Activated naive CD4-positive, alpha-beta T cell treated with anti-CD3 and anti-CD28 coated beads, Interleukin-2, amount 10 ng/mL, durations not matched to agents 7 days and 5 days (primary cell): ENCODE measurements at places on chromosomes 7 and 10.

DNA sequence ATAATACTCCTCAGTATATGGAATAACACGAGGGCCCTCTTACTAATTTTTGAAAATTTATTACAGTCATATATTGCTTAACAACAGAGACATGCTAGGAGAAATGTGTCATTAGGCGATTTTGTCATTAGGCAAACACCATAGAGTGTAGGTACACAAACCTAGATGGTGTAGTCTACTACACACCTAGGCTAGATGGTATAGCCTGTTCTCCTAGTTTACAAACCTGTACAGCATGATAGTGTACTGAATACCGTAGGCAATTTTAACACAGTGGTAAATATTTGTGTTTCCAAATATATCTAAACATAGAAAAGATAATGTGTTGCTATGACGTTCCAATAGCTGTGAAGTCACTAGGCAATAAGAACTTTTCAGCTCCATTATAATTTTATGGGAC lies 12.8 kb downstream of the OR2F1 start:
- DNase-seq: no peak
- no peaks in the 10 kb centered on the region for H3K36me3 ChIP-seq
- H3K27ac ChIP-seq: no peak overlapping the region
- no peak overlapping the region for H3K4me3 ChIP-seq

DNA sequence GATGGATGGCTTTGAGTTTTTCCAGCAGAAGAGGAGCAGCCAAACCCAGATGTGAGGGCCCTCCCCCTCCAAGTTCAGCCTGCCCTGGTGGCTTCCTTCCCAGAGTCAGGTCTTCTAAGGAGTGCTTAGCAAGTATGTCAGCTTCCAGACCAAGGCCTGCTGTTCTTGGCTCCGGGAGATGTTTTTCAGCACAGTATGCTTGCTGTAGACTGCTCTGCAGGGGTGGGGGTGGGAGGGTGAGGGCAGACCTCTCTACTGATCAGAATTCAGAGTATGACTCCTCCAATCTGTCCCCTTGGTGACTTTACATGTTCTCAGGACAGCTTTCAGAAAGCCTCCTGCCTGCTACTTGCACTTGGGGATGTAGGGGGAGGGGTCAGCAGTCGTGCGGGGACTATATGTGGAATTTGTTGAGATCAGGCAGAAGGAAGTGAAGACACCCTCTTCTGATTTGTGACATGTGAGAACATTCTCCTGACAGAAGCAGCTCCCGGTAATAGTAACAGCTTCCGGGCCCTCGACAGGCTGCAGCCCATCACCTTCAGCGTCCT lies 516.4 kb upstream of the ZMIZ1 start:
- H3K36me3 ChIP-seq: no peaks in the 10 kb centered on the region
- no peaks in the 10 kb centered on the region for H3K4me1 ChIP-seq
- peaks cover 32% of the 10 kb centered on the region for H3K27me3 ChIP-seq
- H3K27ac ChIP-seq: no peak overlapping the region
- DNase-seq: no peak
- no peak overlapping the region for H3K4me3 ChIP-seq

- peaks cover 57% of the 10 kb centered on the region for H3K4me1 ChIP-seq
- no peak overlapping the region for H3K4me3 ChIP-seq
- H3K36me3 ChIP-seq: no peaks in the 10 kb centered on the region
- peaks cover 7% of the 10 kb centered on the region for H3K27me3 ChIP-seq
- H3K27ac ChIP-seq: no peak overlapping the region
Measured at GRCh38 chr10:73954737-73955136, 43.2 kb upstream of the VCL start.

DNA sequence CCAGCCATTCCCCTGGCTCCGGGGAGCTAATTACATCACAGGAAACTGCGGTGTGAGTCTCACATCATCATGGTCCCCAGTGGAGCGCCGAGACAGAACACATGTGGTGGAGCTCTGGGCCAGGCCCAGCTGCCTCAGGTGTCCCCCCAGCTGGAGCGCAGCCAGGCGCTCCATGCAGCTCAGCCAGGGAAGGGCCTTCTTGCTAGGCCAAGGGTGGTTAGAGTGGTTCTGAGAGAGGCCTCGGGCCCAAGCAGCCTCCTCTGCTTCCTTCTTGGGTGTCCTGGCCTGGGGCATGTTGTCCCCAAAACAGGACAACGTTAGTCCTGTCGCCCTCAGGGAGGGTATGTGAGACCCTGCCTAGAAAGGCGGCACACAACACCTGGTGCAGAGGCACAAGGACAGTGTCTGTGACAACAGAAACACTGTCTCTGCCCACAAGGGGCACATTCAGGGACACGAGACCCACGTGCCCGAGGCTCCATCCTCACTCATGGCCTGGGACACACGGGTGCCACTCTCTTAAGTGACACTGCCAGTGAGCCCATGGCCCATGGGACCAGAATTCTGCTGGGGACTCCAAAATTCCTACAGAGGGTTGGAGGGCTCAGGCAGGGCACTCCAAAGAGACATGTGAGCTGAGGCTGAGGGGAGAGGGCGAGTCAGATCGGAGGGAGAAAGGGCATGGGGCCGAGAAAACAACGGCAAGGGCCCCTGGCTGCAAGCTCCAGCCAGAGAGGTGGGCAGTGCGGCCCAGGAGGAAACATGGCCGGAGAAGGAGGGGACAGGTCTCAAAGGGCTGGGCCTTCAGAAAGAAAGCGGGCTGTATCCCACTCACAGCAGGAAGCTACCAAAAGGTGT lies 37.0 kb upstream of the RET start:
- no peak overlapping the region for H3K27ac ChIP-seq
- H3K27me3 ChIP-seq: no peaks in the 10 kb centered on the region
- H3K4me1 ChIP-seq: no peaks in the 10 kb centered on the region
- no peak for DNase-seq

GRCh38 chr7:109997837-109998236 lies 1093.1 kb upstream of the LRRN3 start:
- H3K36me3 ChIP-seq: no peaks in the 10 kb centered on the region
- no peak for DNase-seq
- no peak overlapping the region for H3K4me3 ChIP-seq
- H3K27ac ChIP-seq: no peak overlapping the region
- no peaks in the 10 kb centered on the region for H3K27me3 ChIP-seq

- DNase-seq: no peak
- peaks cover 12% of the 10 kb centered on the region for H3K27me3 ChIP-seq
- H3K36me3 ChIP-seq: no peaks in the 10 kb centered on the region
- H3K4me1 ChIP-seq: no peaks in the 10 kb centered on the region
- no peak overlapping the region for H3K4me3 ChIP-seq
Measured at GRCh38 chr10:96263176-96263575, 8.2 kb downstream of the BLNK start.

- H3K27ac ChIP-seq: no peak overlapping the region
- no peaks in the 10 kb centered on the region for H3K27me3 ChIP-seq
- no peak for DNase-seq
Measured at GRCh38 chr10:24132741-24133140, 76.2 kb upstream of the KIAA1217 start.

DNA sequence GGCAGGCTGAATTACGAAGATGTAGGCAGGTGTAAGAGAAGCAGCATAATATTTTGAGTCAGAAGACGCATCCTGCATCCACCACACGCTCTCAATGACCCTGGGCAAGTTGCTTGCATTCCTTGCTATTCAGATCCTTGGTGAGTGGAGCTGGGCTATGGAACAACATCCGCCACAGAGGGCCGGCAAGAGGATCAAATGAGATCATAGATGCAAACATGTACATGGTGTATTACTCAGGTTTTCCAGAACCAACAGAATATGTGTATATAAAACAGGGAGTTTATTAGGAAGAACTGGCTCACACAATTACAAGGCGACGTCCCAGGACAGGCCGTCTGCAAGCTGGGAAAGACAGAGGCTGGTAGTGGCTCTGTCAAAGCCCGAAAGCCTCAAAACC lies 51.5 kb downstream of the ADAM12 start:
- no peak overlapping the region for H3K4me3 ChIP-seq
- H3K27me3 ChIP-seq: no peaks in the 10 kb centered on the region
- H3K27ac ChIP-seq: no peak overlapping the region
- no peaks in the 10 kb centered on the region for H3K36me3 ChIP-seq
- no peaks in the 10 kb centered on the region for H3K4me1 ChIP-seq

DNA sequence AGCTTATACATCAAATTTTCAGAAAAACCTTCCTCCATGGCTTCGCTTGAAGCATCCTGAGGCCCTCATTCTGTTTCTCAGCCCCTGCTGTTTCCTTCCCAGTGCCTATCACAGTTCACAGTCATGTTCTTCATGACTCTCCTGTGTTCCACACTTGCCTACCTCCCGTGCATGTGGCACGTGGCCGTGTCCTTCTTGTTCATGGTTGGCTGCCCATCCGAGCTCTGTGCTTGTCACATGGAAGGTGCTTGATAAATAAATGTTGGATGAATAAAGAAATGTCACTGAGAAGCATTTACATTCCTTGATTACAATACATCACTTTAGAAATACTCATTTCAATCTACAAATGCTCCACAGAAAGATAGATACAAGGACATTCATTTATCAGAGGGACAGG lies 23.7 kb upstream of the EGFR start:
- peaks cover 13% of the 10 kb centered on the region for H3K4me1 ChIP-seq
- no peak for DNase-seq
- H3K36me3 ChIP-seq: no peaks in the 10 kb centered on the region

- no peaks in the 10 kb centered on the region for H3K36me3 ChIP-seq
- H3K27ac ChIP-seq: no peak overlapping the region
- H3K4me3 ChIP-seq: no peak overlapping the region
- DNase-seq: no peak
- H3K27me3 ChIP-seq: peaks cover 19% of the 10 kb centered on the region
Measured at GRCh38 chr7:55026086-55026790, 7.4 kb downstream of the EGFR start.

- H3K4me1 ChIP-seq: peaks cover 8% of the 10 kb centered on the region
- H3K27me3 ChIP-seq: peaks cover 90% of the 10 kb centered on the region
- no peak within 1 kb of the TSS for H3K27ac ChIP-seq
- no peaks in the 10 kb centered on the region for H3K36me3 ChIP-seq
- DNase-seq: no peak
Measured at GRCh38 chr10:98030093-98030821, at the start of gene CRTAC1. CRTAC1 (minus strand) TSS chr10:98030621; CDS start chr10:98030472, 149 bp downstream.

DNA sequence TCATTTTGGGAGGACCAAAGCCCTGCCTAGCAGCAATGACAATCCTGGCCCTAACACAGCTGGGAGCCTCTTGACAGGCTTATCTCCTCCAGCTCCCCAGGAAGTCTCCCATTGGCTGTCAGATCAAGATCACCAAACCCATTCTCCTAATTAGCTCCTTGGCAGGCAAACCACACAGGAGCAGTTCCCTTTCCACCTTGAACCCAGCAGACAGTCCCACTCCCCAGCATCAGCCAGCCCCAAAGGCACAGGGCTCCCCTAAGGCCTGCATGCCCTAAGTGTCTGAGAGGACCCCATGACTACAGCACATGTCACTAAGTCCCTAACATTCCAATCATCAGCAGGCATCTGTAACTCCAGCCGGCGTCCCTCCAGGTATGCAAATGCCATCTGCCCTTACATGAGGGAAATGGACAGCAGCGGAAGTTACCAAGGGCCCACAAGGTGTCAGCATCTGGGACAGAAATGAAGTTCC lies 348.5 kb downstream of the KCNMA1 start:
- no peak overlapping the region for H3K27ac ChIP-seq
- H3K36me3 ChIP-seq: no peaks in the 10 kb centered on the region
- H3K4me1 ChIP-seq: no peaks in the 10 kb centered on the region
- peaks cover 5% of the 10 kb centered on the region for H3K27me3 ChIP-seq
- DNase-seq: no peak

DNA sequence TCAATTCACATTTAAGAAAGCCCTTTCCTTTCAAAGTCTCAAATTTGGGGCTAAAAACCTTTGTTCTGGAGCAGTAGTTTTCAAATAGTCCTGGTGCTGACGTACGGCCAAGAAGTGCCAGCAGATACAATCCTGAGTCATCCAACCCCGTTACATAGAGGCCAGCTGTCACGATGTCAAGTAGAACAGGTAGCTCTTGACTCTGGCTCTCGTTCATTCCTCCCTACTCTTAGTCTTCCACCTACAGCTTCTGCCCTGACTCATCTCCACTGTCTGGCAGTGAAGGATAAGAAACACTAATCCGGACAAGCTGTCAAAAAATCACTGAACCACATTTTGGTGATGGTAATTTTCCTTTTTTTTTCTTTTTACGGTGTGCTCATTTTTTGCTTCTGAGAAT lies 132.4 kb upstream of the PTN start:
- no peak overlapping the region for H3K27ac ChIP-seq
- DNase-seq: no peak
- no peak overlapping the region for H3K4me3 ChIP-seq
- no peaks in the 10 kb centered on the region for H3K36me3 ChIP-seq
- H3K4me1 ChIP-seq: no peaks in the 10 kb centered on the region

- no peaks in the 10 kb centered on the region for H3K27me3 ChIP-seq
- no peak overlapping the region for H3K27ac ChIP-seq
- DNase-seq: no peak
- no peaks in the 10 kb centered on the region for H3K36me3 ChIP-seq
- no peaks in the 10 kb centered on the region for H3K4me1 ChIP-seq
Measured at GRCh38 chr7:120684463-120684862, 173.5 kb downstream of the TSPAN12 start.

DNA sequence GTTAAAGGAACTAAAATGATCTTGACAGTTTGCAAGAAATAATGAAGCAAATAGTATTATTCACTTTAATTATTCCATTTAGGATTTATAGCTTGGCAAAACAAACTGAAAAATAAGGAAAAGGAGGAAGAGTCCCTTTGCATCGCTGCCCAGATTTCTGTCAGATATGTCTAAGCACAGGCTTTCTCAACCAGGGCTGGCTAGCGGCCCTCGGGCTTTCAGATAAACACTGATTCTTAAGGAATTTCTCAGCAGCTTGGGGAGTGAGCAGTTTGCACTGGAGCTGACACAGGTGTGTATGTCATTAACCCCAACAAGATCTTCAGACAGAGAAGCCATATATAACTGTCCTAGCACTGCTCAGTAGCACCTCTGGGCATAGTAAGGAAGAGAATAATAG lies 47.9 kb upstream of the SEMA3D start:
- no peaks in the 10 kb centered on the region for H3K36me3 ChIP-seq
- no peak for DNase-seq
- H3K27me3 ChIP-seq: no peaks in the 10 kb centered on the region
- no peak overlapping the region for H3K27ac ChIP-seq
- no peak overlapping the region for H3K4me3 ChIP-seq

GRCh38 chr10:49837051-49837478 lies 74.9 kb upstream of the OGDHL start:
- no peak overlapping the region for H3K27ac ChIP-seq
- no peaks in the 10 kb centered on the region for H3K4me1 ChIP-seq
- H3K36me3 ChIP-seq: peaks cover 19% of the 10 kb centered on the region
- no peaks in the 10 kb centered on the region for H3K27me3 ChIP-seq

- no peaks in the 10 kb centered on the region for H3K27me3 ChIP-seq
- peak overlapping the region; percentile 20 for H3K4me3 ChIP-seq
- H3K36me3 ChIP-seq: peaks cover 61% of the 10 kb centered on the region
Measured at GRCh38 chr10:3095373-3096139, 28.2 kb downstream of the PFKP start.

GRCh38 chr10:98041352-98042043 lies 11.1 kb upstream of the CRTAC1 start:
- no peaks in the 10 kb centered on the region for H3K4me1 ChIP-seq
- peaks cover 74% of the 10 kb centered on the region for H3K27me3 ChIP-seq
- H3K36me3 ChIP-seq: no peaks in the 10 kb centered on the region
- DNase-seq: peak; percentile 59
- no peak overlapping the region for H3K27ac ChIP-seq
- H3K4me3 ChIP-seq: no peak overlapping the region

GRCh38 chr10:113921561-113922370 lies 67.3 kb downstream of the NHLRC2 start:
- H3K27ac ChIP-seq: no peak overlapping the region
- peaks cover 26% of the 10 kb centered on the region for H3K27me3 ChIP-seq
- H3K4me1 ChIP-seq: no peaks in the 10 kb centered on the region
- no peak overlapping the region for H3K4me3 ChIP-seq
- H3K36me3 ChIP-seq: peaks cover 6% of the 10 kb centered on the region
- no peak for DNase-seq
